Natural killer cell (primary cell): ENCODE measurements at places on chromosomes 6 and 20. TPM values are rescaled to one million over a fixed set of nuclear protein-coding genes. Genes with fewer than 3 reads are reported as not detected.

Gene MEI4
- not detected for total RNA-seq

Gene CUTA
- total RNA-seq = 166 TPM

Gene GPR6
- not detected for total RNA-seq

Gene LTV1
- total RNA-seq = 24.7 TPM

Gene HLA-DMB
- 23.0 TPM for total RNA-seq

Gene PLCB4
- 0.05 TPM for total RNA-seq

Gene HLA-DOA
- total RNA-seq = 1.2 TPM

Gene RAET1L
- not detected for total RNA-seq

Gene ACTL10
- total RNA-seq = 0.80 TPM

Gene LHFPL5
- not detected for total RNA-seq

Gene LTB
- 32.6 TPM for total RNA-seq

Gene ABHD16B
- total RNA-seq = not detected

Gene MLN
- total RNA-seq = not detected

Gene SNAP91
- not detected for total RNA-seq

Gene SCRT2
- not detected for total RNA-seq

Gene HLA-DQB2
- 8.2 TPM for total RNA-seq

Gene NR2E1
- not detected for total RNA-seq

Gene GFRAL
- not detected for total RNA-seq

Gene TAAR8
- not detected for total RNA-seq

Gene SYNE1
- total RNA-seq = 570 TPM

Gene HDGFL1
- total RNA-seq = not detected

Gene NMBR
- not detected for total RNA-seq

Gene DLL1
- total RNA-seq = 16.9 TPM

Gene EGFL8
- 22.9 TPM for total RNA-seq

Gene SPAG4
- total RNA-seq = 11.2 TPM

Gene HSPA1L
- 2.0 TPM for total RNA-seq

Gene SDCBP2
- total RNA-seq = 2.0 TPM

Gene ANKS1A
- 10.9 TPM for total RNA-seq

Gene TRIM10
- total RNA-seq = not detected

Gene SIM1
- total RNA-seq = not detected

Gene ZNF133
- total RNA-seq = 9.3 TPM

Gene C20orf144
- 0.33 TPM for total RNA-seq

Gene TSPYL4
- 21.5 TPM for total RNA-seq

Gene COL11A2
- 0.94 TPM for total RNA-seq

Gene PXDC1
- 0.28 TPM for total RNA-seq

Gene CAPN11
- not detected for total RNA-seq

Gene BPI
- total RNA-seq = not detected

Gene PPP1R3D
- 6.7 TPM for total RNA-seq

Gene SLC24A3
- 0.99 TPM for total RNA-seq

Gene HLA-DMA
- total RNA-seq = 48.1 TPM

Gene MACROD2
- 0.88 TPM for total RNA-seq

Gene TFAP2C
- total RNA-seq = not detected

Gene ZNF391
- total RNA-seq = 0.19 TPM

Gene NKX2-2
- total RNA-seq = not detected

Gene HLA-DRB5
- total RNA-seq = 17.9 TPM

Gene HAO1
- total RNA-seq = not detected

Gene ANKEF1
- total RNA-seq = 1.6 TPM

Gene MED23
- total RNA-seq = 71.2 TPM

Gene KIAA1755
- total RNA-seq = not detected

Gene SLC22A7
- total RNA-seq = not detected

Gene TRAM2
- total RNA-seq = 16.2 TPM

Gene FAM184A
- 0.40 TPM for total RNA-seq

Gene FAM209A
- 5.6 TPM for total RNA-seq

Gene SIGLEC1
- 0.09 TPM for total RNA-seq

Gene CD24
- 0.77 TPM for total RNA-seq
